ENCODE measurements at places on chromosomes 6 and 20.

GRCh38 chr6:149474108-149474935 is 10.5 kb downstream of the ZC3H12D start:
- DNase-seq, result no peak

DNA sequence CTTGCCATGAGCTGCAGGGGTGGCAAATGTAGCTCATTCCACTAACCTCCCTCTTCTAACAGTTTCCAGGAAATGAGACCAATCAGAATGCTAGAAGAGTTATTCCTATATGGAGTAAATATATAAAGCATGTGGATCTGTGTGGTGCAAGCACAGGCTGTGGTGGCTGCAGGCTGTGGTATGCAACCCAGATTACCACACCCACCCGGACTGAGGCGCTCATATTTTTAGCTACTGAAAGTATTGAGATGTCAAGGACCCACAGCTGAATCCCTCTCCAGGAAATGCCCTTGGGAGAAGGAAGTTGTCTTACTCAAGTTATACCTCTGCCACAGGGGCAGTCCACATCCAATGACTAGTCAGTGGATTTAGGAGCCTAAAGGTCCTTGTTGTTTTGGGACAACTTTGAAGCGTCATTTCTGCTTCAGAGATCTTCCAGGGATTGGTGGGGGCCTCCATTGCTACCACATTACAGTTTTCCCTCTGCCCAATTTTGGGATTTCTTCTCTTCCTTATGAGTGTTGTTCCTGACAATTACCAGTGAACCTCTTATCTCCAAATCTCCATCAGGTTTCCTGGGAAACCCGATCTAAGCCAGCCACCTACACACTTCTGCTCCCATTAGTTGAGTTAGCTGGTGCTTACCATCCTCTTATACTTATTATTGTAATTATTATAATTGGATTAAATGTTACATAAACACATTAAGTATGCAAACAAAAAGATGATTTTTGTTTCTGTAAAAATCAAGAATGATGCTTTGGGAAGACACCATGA is 12.1 kb upstream of the REPS1 start:
- no peak for DNase-seq

DNA sequence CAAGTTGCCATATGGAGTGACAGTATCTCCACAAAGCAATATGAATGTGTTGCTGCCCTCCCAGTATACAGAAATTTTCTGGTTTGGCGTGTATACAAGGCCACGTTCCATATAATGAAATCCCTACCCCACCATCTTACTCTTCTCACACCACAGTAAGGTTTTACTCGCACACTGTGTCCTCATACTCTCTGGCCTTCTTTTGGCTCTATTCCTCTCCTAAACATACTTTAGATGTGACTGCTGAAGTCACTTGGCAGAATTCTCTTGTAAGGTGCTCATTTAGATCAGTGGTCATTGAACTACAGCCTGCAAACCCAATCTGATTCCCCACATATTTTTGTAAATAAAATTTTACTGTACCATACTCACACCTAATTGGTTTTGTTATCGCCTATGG is 123.2 kb downstream of the RFPL4B start:
- no peak for DNase-seq

GRCh38 chr6:119818876-119819275 is 469.3 kb upstream of the MAN1A1 start:
- DNase-seq, result no peak

GRCh38 chr6:25229671-25230321 is 49.4 kb upstream of the CARMIL1 start:
- no peak for DNase-seq

DNA sequence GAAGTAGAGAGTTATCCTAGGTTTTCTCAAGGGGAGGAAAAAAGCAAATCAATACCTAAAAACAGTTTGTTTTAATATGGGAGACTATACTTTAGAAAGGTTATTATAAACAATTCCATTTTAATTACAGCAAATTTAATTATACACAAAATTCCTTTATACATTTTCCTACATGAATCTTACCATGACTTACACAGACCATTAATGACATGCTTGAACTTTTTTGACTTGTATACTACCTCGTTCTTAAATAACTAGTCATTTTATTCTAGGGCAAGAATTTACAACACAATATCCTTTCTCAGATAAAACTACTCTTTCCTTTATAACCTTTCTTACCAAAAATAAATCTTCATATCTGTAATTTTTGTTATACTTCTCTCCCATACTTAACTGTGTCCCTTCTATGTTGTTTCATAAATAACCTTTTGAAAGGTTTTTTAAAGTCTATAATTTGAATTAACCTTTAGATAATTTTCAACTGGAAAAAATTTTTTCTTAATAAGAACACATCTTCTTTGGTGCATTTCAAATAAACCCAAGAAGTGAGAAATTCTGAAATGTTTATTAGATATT is 729.4 kb downstream of the TENT5A start:
- no peak for DNase-seq

DNA sequence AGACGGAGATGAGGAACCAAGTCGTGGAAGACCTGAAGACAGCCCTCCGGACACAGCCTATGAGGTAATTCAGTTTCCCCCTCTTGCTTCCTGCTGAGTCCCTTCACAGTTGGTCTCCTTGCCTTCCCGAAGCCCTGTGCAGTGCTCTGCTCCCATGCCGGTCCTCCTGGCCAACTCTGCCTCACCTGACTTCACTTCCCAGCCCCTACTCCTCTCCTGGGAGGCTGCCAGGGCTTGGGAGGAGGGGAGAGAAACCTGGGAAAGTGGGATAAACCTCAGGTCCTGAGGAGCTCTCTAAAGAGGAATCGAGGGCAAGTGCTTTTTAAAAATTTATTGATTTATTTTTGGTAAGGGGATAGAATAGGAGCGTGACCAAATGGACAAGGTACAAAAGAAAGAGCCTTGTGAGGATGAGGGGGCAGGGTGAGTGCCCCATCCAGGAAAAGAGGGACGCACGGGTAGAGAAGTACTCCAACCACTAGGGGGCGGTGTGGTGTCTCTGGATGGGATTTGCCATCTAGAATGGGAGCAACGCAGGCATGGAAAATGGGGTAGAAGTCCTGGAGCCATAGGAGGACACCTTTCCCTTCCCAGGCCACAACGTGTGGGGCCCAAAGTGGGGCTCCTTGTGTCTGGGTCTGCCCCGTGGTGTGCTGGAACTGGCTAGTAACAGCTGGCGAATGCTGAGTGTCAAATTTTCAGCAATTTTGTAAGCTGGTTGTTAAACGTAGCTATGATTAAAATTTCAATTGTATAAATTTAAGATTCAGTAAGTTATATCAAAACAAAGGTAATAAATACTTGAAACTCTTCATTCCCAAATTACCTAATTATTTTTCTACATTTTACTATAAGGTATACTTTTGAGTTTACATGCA is 69.0 kb downstream of the MOCS1 start:
- DNase-seq, result peak; percentile 3

GRCh38 chr20:63327231-63327745 is 33.9 kb downstream of the CHRNA4 start:
- no peak for DNase-seq

GRCh38 chr6:125546841-125547251 is 202.6 kb upstream of the HEY2 start:
- no peak for DNase-seq

- DNase-seq, result no peak
Measured at GRCh38 chr20:51106011-51106410, 83.1 kb upstream of the KCNG1 start.

DNA sequence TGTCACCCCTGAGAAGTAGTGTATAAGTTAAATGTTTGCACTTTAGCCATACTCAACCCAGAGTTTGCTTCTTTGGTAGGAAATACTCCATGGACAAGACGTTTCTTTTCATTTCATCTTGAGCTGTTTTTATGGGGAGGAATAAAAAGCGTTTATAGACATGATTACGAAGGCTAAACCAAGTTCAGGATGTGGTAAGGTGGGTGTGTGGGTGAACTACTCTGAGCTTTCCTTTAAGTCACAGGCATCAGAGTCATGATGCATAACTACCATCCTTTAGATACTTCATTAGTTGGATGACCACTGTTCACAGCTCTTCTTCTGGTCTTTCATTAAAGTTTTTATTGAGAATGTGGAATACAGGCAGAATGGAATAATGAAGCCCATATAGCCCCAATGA is 48.9 kb downstream of the EBF4 start:
- DNase-seq, result peak; percentile 38

DNA sequence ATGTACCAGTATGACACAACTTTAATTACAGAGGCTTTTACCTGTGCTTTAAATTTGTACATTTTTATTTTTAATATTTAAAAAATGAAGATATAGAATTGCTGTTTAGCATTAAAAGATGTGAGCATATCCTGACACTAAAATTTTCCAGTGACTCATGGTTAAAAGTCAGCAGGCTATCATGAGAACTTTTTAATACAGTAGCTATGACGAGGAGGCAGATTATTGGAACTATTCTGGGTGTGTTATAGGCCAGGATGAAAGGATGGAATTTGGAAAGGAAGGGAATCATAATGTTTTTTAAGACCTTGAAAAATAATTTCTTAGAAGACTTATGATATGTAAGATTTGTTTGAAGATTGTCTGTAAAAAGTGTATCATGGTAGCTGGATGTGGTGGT is 91.0 kb downstream of the GFRA4 start:
- DNase-seq, result no peak

DNA sequence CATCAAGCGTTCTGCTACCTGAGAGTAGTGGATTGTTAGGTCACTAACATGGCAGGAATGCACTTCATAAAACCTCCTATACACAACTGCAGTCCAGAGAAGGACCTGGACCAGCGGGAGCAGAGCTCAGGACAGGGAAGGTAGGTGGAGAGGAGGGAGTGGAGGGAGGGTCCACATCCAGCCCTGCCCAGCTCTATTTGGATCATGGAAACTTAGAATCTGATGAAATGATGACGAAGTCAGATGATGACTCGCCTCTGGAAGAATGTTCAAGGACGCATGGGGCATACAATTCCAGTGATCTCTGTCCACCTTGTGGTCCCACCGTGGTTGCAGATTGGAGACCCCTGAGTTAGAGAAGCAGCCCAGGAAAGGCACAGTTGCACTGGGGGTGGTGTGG is 68.8 kb downstream of the CLIC5 start:
- no peak for DNase-seq

- no peak for DNase-seq
Measured at GRCh38 chr20:2465100-2465499, 5.5 kb downstream of the SNRPB start.

GRCh38 chr20:58048096-58048702 is 180.3 kb downstream of the ANKRD60 start:
- no peak for DNase-seq

- no peak for DNase-seq
Measured at GRCh38 chr6:8013763-8014162, 50.4 kb downstream of the BLOC1S5 start.

DNA sequence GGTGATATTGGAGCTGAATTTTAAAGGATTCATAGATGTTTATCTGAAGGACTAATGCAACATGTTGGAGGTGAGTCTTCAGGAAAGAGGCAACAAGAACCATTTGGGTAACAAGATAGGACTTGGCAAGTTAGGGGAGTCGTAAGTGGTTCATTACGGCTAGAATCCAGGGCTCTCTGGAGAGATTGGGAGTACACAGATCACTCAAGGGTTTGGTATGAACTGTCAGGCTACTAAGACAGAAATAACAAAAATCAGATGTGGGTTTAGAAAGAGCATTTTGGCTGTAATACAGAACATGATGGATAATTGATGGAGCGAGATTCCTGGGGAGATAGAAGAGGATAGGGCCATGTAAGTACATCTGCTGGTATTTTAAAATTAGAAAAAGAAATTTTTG is 86.3 kb upstream of the ESR1 start:
- no peak for DNase-seq

DNA sequence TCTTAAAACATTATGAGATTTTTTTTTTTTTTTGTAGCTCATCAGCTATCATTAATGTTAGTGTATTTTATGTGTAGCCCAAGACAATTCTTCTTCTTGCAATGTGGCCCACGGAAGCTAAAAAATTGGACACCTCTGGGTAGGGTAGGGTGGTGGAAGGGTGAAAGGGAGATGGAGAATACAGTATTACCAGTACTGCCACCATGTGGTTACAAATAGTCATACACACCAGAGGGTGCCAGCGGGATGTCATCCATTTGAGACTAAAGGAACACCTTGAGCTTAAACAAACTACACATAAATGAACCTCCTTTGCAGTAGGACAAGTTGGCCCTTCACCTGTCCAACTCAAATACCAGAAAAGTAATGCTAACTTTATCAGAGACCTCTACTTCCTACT is 601.9 kb downstream of the HTR1B start:
- DNase-seq, result no peak

DNA sequence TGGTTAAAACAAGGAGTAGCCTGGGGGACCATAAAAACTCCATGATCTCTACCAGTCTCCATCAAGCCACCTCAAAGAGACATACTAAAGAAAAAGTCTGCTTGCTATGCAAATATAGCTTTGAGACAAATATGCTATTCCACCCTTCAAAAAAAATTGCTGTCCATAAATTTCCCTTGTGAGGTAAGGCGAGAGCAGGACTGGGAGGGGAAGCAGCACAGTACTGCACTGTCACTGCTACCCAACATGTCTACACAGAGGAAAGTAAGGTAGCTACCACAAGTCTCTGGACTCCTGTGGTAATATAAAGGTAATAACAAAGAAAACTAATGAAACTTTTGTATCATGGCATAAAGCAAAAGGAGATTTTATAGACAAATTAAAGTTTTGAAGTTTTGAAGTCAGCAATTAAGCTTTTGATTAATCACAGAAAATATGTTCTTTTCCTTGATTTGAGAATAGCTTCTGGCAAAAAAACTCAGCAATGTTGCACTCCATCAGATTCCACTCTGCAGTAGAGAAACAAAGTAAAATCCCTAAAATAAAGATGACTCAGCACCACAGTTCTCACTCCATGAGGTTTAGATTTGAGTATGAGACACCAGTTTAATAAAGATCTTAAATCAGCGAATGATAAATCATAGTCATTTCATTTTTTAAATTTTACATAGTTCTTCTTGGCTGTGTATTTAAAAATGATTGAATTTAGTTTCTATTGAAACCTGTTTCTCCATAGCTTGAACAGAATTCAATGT is 602.4 kb downstream of the COL12A1 start:
- DNase-seq, result no peak

- no peak for DNase-seq
Measured at GRCh38 chr6:118269659-118270058, 278.4 kb upstream of the PLN start.

DNA sequence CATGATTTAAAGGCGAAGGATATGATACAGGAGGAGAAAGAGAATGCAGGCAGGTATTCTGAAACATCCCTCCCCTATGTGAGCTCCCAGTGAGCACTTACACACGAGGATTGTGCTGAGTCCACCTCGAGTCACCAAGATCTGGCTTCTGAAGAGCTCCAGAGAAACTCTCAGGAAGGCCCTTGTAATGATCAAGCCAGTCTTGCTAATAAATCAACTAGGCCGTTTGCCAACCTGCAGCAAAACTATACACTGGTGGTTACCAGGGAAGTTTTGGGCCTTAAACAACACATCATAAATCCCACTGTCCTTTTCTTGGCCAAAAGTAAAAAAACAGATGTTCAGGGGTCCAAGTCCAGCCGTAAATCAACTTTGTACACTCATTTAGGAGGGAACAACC is 79.2 kb downstream of the STXBP5 start:
- DNase-seq, result no peak

GRCh38 chr6:99384507-99384906 is 9.5 kb downstream of the COQ3 start:
- DNase-seq, result no peak
